ENCODE measurements at places on chromosomes 7 and 10. TPM values are rescaled to one million over a fixed set of nuclear protein-coding genes. Genes with fewer than 3 reads are reported as not detected.

DNA sequence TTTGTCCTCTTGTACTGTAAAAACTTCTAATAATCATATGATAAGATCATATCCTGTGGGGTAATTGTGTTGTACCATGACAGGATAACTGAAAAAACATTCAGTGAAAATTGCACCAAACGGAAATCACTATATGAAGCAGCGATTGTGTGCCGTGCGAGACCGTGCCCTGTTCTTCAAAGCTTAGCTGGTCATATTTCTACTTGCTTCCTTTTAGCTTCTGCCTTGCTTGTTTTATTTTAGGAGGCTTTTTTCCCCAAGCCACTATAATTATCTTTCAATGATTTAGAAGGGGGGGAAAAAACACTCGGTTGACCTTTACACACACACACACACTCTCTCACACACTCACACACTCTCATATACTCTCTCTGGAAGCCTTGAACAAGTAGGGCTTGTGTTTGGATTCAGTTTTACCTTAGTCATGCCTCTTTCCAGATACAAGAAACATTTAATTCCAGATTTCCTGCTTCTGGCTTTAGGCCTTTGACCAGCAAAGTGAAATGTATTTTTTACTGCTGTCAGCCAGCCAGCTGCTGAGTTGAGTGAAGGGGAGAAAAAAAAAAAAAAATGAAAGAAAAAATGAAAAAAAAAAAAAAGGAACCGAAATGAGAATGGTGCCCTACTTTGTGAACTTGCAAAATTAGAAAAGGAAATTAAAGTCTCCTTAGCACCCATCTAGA lies 181.4 kb downstream of the ARID5B start:
- ATAC-seq = peak; percentile 28

The LRMDA gene
- 7.3 TPM for total RNA-seq

The PRKAR2B gene
- 138 TPM for total RNA-seq

The AGBL3 gene
- 1.1 TPM for total RNA-seq

GRCh38 chr10:5404208-5405041 lies at the start of gene TUBAL3:
TUBAL3 (minus strand) TSS chr10:5404828; CDS start chr10:5404792, 36 bp downstream.
- ATAC-seq = no peak

- ATAC-seq = no peak
Measured at GRCh38 chr10:111087331-111087756, 10.5 kb downstream of the ADRA2A start.

The ZNF804B gene
- not detected for total RNA-seq

Measured in gastroesophageal sphincter (tissue), 4 donors.